Natural killer cell (primary cell): ENCODE measurements at places on chromosomes 4 and X. TPM values are rescaled to one million over a fixed set of nuclear protein-coding genes. Genes with fewer than 3 reads are reported as not detected.

Gene RAB39B
- 6.6 TPM for total RNA-seq

Gene MAGEC2
- not detected for total RNA-seq

Gene NPY2R
- total RNA-seq, result not detected

- no peak for DNase-seq
These were observed 114.4 kb downstream of the UBE2NL start for GRCh38 chrX:143998261-143998660.

DNA sequence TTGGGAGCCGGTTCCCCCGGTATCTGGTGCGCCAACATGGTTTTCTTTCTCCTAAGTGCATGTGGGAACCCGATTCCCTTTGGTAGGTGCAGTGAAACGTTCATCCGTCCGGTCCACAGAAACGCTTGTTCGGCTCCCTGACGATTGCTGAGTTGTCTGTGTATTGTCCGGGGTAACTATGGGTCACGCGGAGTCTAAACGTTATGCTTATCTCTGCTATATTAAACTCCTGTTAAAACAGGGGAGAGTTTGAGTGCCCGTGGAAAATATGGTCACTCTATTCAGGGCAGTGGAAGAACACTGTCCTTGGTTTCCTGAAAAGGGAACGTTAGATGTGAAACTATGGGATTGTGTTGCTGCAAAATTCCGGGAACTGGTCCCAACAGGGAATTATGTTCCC is 32.4 kb upstream of the MGST2 start:
- no peak for DNase-seq

DNA sequence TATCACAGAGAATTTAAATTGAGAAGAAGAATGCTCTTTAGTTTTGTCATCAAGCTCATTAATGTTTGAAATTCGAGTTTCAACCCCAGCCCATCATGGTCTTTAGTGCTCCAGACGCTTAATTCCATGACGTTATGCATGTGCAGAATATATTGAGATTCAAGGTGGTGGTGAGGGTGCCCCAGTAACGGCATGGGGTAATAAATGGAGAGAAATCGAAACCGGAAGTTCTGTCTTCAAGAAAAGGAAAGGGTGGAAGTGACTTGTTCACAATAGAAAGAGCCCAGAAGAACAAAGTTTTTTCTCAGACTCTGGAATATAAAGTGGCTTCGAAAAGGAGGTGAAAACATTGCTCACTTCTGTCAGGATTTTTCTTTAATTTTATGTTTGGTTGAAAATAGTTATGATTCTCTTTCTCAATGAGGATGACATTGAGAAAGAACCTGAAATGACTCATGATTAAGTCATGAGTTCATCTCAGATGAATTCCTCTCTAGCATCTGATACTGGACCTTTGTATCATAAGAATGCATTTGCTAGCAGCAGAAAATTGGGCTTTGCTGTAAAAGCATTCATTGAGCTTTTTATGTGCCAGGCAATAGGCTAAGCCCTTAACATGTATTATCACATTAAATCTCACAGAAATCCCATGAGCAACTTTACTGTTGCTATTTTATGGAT is 779 bp upstream of the DDX60L start:
- peak; percentile 28 for DNase-seq
